AML-193 (cell line): ENCODE measurements at places on chromosomes 3 and 15.

DNA sequence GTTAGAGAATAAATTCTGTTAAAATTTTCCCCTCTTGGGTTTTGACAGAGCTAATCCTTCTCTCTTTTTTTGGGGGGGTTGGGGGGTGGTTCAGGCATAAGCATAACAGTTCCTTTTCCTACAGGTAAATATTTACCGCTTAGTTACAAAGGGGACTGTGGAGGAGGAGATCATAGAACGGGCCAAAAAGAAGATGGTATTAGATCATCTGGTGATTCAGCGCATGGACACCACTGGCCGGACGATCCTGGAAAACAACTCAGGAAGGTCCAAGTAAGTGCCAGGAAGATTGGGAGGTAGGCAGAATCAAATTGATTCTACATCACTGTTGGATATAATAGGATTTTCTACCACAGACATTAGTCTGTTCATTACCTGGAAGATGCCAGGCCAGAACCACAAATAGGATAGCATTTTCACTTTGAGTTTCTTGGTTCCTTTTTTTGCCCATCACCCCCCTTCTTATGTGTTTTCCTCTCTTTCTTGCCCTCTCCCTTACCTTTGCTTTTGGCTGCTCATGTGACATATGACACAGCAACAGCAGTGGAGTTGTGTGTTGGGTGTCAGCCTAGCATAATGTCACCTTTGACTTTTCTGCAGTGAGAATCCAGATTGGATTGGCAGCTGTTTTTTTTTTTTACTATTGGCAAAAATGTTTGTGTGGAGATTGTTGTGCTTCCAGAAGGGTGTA, 79.0 kb downstream of the CHD2 start:
- no peak for DNase-seq

DNA sequence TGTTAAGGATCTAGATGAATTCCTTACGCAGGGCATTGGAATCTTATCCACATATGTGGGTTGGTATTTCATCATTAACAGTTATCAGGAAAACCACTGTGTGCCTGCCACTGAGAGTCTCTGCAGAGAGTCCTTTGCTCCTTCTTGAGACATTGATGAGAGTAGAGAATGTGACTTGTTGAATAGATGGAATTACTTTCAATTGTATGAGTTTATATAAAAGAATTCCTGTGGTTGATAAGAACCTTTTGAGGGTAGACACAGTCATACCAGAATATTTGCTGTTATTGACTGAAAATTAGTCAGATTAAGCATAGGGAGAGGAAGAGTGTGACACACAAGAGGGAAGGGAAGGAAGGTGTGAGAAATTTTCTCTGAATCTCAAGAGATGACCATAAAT, 30.8 kb downstream of the ARHGEF26 start:
- DNase-seq, result no peak

GRCh38 chr3:22734207-22734606, 468.9 kb upstream of the UBE2E2 start:
- no peak for DNase-seq

DNA sequence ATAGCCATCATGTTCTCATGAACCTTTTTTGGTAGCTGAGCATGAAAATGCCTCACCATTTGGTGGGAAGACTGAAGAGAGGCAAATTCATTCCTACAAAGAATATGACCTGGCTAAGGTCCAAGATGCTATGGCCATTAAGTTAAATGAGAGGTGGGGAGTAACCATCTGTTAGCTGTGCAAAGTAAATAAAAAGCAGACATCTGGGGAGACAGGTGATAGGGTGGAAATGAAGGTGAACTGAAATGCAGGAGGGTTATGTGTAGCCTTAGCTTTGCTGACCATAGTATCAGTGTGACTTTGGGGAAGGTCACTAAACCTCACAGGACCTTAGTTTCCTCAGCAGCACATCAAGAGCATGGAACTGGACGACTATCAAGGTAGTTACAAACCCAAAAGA, 111.0 kb upstream of the STRIT1 start:
- no peak for DNase-seq

DNA sequence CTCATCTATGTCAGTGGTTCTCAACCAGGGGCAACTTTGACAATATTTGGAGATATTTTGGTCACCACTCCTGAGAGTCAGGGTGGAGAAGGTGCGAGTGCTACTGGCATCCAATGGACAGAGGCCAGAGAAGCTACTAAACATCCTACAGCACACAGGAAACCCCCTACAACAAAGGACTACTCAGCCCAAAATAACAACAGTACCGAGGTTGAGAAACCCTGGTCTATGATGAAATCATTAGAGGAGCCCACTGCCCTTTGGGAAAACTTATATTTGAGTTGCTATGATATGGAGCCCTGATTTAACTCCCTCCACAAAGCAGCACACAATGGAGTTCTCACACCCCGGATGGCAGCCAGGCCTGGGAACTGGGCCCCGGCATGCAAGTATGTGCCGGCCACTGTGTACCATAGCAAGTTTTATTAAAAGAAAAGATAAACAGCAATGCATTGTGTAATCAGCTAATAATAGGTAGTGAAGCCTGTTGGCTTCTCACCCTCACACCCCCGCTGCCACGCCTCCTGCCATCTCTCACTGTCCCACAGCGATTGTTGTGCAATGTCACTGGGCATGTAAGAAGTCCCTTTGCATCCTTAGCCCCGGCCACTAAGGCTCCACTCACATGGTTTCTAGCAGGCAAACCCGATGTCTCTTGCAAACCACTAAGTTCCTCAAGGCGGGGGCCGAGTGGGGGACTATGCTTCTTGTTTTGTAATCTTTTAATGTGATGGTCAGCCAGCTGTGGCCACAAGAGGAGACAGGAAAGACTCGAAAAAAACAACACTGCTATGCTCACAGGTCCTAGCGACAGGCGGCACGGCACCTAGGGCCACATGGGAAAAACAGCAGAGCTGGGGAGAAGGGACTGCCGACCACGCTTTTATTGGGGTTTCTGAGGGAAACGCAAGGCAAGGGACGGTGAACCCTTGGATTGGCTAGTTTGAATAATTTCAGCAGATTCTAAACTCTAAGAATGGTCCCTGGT, 110.0 kb downstream of the AQP9 start:
- DNase-seq, result peak; percentile 96

- peak; percentile 72 for DNase-seq
Observed at GRCh38 chr3:98784666-98785600, 21.8 kb downstream of the ST3GAL6 start.

GRCh38 chr15:41556677-41557076, 2.3 kb upstream of the TYRO3 start:
- peak; percentile 7 for DNase-seq

- DNase-seq, result no peak
Observed at GRCh38 chr3:182782149-182782548, 11.2 kb upstream of the ATP11B start.

DNA sequence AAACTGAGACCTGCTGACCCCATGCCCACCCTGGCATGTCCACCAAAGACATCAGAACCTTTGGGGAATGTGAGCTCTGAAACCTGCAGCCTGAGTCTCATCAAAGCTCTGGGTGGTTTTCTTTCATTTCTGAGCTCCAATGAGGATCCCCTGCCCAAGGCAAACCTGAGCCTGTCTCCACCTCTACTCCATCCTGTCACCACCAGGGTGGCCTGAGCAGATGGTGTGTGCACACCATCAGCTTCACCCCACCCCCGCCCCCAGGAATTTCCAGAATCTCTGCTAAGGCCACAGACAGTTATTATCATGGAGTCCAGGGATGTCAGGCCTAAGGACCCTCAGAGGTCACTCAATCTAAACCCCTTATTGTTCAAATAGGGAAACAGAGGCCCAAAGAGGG, 1.3 kb downstream of the XIRP1 start:
- no peak for DNase-seq

GRCh38 chr15:93086791-93087190, 2.2 kb downstream of the RGMA start:
- DNase-seq, result no peak

- peak; percentile 78 for DNase-seq
Observed at GRCh38 chr3:15271785-15272381, 60.5 kb downstream of the SH3BP5 start.

DNA sequence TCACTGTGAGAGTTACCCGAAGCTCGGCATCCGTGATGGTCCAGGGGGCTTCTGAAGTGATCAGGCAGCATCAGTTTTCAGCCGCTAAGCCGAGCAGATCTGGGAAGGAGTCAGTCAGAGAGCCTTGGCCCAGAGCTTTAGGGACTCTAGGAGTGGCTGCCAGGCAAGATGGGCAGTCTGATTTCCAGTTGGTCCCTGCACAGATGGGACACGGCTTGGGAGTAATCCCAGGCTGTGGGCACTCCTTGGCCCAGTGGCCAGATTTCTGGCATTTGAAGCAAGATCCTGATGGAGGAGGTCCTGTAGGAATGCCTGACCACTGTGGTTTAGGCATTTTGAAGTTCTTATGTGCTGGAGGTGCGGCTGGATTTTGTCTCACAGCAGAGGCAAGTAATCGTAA, 10.5 kb upstream of the IP6K2 start:
- DNase-seq, result no peak

GRCh38 chr3:15272426-15273196, 59.8 kb downstream of the SH3BP5 start:
- DNase-seq, result no peak

GRCh38 chr15:36905908-36906307, 194.4 kb downstream of the MEIS2 start:
- DNase-seq, result no peak

GRCh38 chr3:160472344-160472743, 22.8 kb upstream of the TRIM59 start:
- no peak for DNase-seq

GRCh38 chr3:188691004-188691403, 480.8 kb upstream of the TPRG1 start:
- DNase-seq, result no peak

- no peak for DNase-seq
Observed at GRCh38 chr15:39987821-39988220, 51.2 kb downstream of the SRP14 start.

DNA sequence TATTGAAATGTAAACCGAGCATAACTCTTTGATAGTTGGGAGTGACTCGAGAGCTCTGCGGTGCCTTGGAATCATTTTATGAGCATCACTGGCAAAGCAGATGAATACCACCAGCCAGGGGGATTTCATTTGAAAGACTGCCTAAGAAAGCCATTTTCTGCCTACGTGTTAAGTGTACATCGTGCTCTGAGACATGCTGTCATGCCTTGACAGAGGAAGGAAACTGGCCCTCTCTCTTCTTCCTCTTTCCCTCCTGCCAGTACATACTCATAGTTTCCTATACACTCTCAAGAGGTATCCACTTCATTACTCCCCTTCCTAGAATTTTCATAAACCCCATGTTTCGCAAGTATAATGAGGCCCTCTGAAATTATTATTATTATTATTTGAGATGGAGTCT, 8.8 kb downstream of the BCL2A1 start:
- peak; percentile 90 for DNase-seq

GRCh38 chr3:89562373-89562772, 455.0 kb downstream of the EPHA3 start:
- DNase-seq, result peak; percentile 25

DNA sequence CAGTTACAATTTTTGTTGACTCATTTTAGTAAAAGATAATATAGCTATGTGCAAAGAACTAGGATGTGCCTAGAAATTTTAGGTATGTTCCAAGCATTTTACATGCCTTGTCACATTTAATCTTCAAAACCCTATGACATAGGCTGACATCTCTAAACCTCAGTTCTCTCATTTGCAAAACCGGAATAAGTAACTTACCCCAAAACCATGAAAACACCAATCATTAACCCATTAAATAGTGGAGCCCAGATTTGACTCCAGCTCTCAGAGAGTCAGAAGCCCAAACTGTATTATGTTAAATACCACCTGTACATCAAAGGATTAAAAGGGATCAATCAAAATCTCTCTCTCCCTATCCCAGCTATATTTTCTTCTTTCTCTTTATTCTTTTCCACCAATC, 36.6 kb downstream of the GSK3B start:
- DNase-seq, result no peak

DNA sequence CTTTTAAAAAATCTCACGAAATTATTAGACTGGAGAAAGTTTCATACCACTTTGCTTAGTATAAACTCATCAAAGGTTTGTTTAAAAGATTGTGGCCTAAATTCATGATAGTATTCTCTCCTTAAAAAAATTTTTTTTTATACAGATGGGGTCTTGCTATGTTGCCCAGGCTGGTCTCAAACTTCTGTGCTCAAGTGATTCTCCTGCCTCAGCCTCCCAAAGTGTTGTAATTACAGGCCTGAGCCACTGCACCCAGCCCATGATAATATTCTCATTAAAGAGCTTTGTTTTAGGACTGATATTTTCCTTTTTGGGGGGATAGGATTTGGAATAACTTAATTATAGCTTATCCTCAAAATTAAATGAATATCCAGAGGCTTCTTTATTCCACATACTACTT, 19.9 kb downstream of the ECT2 start:
- no peak for DNase-seq

DNA sequence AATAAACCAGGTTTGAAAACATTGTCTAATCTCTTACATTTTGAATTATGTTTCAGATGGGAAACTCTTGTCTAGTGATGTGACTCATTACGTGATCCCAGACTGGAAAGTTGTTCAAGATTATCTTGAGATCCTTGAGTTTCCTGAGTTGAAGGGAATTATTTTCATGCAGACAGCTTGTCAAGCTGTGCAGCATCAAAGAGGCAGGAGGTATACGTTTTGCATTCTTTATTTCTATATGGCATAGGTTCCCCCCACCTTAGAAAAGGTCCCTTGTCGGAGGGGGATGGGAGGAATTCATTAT, 1.5 kb downstream of the DIS3L start:
- DNase-seq, result no peak

- DNase-seq, result no peak
Observed at GRCh38 chr3:120641696-120642246, 40.3 kb downstream of the HGD start.

DNA sequence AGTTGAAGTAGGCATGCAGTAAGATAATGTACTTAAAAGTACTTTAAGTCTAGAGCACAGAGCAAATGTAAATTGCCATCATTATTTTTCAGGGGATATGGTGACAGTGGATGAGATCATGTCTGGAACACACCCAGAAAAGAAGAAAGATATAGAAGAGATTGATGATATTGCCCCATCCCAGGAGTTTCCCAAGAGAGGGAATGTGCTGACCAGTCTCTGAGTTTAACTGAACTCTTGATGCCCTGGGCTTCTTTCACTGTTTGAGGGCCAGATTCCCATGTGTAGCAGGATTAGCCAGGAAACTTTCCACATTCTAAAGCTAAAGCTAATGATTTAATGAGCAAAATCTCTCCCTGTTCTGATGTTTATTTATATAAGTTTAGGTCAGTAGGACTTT, 366.8 kb upstream of the UMPS start:
- no peak for DNase-seq

- DNase-seq, result no peak
Observed at GRCh38 chr15:46456456-46456855, 821.6 kb downstream of the SQOR start.

DNA sequence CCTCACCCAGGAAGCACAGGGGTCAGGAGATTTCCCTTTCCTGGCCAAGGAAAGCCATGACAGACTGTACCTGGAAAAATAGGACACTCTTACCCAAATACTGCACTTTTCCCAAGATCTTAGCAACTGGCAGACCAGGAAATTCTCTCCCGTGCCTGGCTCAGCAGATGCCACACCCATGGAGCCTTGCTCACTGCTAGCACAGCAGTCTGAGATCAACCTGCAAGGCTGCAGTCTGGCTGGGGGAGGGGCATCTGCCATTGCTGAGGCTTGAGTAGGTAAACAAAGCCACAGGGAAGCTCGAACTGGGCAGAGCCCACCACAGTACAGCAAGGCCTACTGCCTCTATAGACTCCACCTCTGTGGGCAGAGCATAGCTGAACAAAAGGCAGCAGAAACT, 567.3 kb upstream of the LMCD1 start:
- DNase-seq, result no peak

- no peak for DNase-seq
Observed at GRCh38 chr3:41700155-41700554, 261.7 kb downstream of the ULK4 start.

GRCh38 chr15:66387163-66388042, 691 bp downstream of the MAP2K1 start:
- no peak for DNase-seq
